Vagina (tissue), 2 donors: ENCODE measurements at places on chromosomes 11 and 22.

- no peak for DNase-seq
Observed at GRCh38 chr11:34416766-34417165, 22.0 kb upstream of the CAT start.

DNA sequence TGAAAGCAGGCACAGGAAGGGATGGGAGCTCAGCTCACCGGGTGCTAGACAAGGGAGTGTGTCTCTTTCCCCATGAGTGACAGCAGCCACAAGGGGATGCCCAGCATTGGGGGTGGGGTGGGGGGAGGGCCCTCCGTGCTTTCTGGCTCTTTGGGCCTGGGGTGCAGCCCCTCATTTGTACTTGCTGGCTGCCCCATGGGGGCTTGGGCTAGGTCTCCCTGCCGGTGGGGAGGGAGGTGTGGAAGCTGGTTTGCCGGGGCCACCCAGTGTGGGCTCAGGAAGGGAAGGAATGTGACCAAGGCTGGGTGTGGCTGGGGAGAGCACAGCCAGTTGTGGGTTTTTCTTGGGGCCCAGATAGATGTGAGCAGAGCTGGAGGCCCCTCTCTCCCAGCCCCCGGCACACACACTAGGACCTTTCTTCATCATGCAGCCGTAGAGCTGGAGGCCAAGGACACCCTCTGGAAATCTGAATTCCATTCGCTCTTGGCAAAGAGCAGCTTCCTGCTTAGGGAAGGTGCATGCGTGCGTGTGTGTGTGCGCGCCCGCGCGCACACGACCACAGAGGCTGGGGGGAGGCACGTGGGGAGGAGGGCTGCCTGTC, 25.8 kb downstream of the KCNQ1OT1 start:
- DNase-seq, result peak; percentile 61

DNA sequence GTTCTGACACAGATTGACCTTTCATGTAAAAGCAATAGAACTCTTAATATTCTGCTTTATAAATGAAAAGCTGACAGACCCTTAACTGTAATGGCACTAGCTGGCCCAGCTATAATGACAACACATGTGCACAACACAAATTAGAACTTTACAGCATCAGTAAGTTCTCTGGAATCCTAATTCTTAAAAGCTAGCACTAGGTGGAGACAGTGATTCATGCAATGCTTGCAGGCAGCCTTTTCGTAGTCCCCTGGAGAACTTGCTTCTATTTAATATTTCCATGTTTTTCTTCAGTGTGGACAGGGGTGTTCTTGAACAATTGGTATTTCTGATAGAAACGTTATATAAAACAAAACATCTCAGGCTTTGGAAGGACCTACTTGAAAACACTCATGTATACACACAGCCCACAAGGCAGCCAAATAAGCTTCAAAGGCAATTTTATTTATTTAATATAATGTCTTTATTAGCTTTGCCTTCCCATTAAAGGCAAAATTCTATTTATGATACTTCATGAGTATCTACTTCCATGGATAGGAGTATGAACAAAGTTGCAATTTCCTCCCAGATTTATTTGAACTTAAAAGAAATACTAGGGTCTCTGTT, 374.3 kb upstream of the MPPED2 start:
- no peak for DNase-seq

DNA sequence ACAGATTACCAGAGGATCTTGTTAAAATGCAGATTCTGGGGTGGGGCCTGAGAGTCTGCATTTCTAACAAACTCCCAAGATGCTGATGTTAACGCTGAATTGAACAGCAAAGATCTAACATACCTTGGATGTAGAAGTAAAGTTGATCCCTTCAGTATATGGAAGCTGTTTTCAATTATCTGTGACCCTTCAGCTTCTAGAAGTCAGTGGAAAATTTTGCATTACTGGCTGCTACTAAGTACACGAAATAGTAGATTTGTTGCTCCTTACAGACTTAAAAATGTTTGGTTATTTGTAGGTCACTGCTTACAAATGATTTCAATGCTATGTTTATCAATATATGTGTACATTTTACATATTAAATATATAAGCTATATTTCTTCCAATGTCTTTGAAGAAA, 107.4 kb downstream of the ARHGAP42 start:
- DNase-seq, result no peak

- no peak for DNase-seq
Observed at GRCh38 chr11:104096900-104097299, 60.5 kb downstream of the DDI1 start.
